Keratinocyte (primary cell): ENCODE measurements at places on chromosomes 12 and 14.

- no peak for DNase-seq
Observed at GRCh38 chr12:120321382-120322202, 6.0 kb downstream of the PLA2G1B start.

DNA sequence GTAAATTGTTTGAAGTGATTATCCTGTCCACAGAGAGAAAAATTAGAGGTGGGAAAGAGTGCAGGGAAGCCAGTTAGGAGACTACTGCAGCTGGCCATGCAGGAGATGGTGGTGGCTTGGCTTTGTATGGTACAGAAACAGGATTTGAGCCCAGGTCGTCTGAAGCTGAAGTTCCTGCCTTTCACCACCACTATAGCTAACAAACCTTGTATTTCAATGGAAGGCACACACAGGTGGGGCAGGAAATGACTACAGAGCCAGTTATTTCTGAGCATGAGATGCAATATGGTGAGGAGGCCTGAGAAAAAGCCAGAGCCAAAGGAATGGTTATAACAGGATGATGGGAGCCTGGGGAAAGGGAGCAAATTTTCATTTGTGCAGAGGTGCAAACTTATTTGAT, 103.9 kb downstream of the BTG1 start:
- no peak for DNase-seq

- DNase-seq: no peak
Observed at GRCh38 chr12:122042910-122043309, 21.2 kb downstream of the BCL7A start.

- DNase-seq: no peak
Observed at GRCh38 chr14:105532735-105533141, 6.4 kb downstream of the TMEM121 start.

- no peak for DNase-seq
Observed at GRCh38 chr12:76719171-76720041, 44.5 kb upstream of the ZDHHC17 start.

DNA sequence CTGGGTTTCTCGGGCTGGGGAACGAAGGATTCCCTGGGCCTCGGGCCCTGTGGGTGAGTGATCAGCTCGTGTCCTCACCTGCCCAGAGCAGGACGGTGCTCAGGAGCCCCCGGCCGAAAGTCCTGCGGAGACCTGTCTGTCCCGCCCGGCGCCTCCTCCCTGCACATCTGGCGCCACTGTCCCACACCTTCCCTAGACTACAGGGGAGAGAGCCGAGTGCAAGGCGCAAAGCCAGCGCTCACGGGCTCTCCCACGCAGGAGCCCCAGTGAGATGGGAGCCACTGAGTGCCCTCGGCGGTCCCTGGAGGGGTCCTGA, 13.1 kb upstream of the TEX22 start:
- no peak for DNase-seq

- no peak for DNase-seq
Observed at GRCh38 chr12:112599871-112600270, 181.1 kb downstream of the PTPN11 start.

- no peak for DNase-seq
Observed at GRCh38 chr14:39762576-39763401, 330.6 kb upstream of the FBXO33 start.

GRCh38 chr14:59187802-59188460, 536 bp upstream of the DAAM1 start:
- no peak for DNase-seq

DNA sequence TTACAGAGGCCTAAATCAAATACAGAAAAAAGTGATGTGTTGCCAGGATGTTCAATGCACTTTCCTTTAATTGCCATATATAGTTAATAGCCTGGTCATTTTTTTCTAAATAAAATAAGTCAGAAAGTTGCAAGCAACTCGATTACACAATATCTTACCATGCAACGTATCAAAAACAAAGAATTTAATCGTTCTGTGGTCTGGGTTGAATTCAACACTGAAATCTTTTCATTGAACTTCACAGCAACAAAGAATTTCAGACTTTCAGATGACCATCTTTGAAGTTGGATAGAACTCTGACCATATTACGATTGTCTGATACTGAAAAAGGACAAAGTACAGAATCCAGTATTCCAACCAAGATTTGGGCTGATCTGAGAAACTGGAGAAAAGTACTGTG, 231.9 kb downstream of the SLC25A21 start:
- no peak for DNase-seq

DNA sequence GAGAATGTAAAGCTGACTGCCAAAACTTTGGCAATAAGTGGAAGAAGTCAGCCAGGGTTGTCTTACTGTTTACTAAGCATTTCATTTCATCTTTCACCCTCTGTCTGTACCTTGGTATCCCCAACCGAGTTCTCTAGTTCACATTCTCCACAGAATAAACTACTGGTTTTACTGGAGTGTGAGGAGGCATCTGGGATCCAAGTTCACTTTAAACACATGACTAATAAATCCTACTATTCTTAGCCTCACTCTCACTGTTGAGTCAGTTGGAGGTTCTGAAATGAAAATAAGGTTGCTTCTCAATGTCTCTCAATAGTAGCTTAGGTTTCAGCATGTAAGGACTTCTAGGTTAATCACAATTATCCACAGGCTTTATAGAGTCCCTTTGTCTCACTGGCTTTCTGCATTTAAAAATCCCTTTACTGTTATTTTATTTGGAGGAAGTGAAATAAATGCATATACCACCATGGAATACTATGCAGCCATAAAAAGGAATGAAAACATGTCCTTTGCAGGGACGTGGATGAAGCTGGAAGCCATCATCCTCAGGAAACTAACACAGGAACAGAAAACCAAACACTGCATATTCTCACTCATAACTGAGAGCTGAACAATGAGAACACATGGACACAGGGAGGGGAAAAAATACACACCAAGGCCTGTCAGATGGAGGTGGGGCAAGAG, 95.8 kb downstream of the EPS8 start:
- DNase-seq: no peak

GRCh38 chr12:31518680-31519227, 72.2 kb downstream of the DENND5B start:
- DNase-seq: peak; percentile 78

- no peak for DNase-seq
Observed at GRCh38 chr12:108423486-108423885, 84.4 kb upstream of the CMKLR1 start.

DNA sequence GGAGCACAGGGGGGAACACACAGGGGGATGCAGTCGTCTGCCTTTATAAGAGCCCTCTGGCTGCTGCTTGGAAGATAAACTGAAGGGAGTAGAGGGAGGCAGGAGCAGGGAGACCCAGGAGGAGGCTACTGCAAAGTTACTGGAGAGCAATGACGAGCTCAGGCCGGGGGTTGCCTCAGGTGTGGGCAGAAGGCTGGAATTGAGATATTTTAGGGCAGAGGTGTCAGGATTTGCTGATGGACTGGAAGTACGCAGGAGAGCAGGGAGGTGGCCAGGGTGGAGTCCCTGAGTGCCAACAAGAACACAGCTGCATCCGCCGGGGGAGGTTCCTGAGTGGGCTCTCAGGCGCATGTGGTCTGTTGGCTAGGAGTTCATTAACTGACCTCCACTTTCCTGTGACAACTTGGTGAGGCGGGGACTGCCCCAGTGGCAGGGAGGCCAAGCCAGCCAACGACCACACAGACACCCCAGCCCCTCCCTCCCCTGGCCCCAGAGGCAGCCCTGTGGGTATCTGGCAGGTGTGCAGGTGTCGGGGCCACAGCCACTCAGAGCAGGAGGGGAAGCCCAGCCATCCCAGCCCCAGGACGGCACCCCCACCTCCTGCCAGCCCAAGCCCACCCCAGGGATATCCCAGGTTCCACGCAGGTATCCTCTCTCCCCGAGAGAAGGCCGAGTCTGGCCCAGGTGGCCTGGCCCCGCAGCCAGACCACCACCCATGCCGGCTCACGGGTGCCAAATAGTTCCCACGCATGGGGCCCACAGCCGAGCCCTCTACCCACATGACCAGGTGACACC, 85.4 kb downstream of the NCOR2 start:
- no peak for DNase-seq

GRCh38 chr14:39145266-39145966, 24.7 kb downstream of the TRAPPC6B start:
- DNase-seq: no peak

DNA sequence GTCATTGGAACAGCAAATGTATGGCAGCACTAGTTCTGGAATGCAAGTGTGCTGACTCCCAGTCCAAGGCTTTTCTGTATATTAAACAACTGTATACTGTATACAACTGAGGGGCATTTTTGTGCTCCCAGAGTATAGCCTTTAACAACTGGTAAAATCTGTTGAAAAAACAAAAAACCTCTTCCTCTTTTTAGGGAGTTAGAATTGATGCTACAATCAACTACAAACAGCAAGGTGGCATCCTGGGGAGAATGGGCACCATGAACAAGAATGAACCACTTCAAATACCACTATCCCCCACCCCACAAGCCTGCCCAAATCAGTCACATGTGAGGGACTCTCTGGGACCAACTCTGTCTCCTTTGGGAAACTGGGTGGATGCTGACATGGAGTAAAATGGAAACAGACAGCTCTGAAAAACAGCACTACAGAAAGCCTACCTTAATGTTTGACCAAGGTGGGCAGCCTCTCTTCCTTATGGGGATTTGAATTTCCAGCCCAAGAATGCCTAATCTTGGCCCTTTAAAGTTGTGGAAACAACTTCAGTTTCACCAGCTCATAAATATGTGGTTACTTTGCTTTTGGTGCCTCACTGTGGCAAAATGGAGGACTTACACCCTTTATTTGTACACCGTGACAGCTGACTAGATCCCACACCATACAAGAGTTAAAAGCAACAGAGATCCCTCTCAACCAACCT, 7.5 kb downstream of the VTI1B start:
- no peak for DNase-seq

- no peak for DNase-seq
Observed at GRCh38 chr14:49479432-49479831, 106.7 kb downstream of the RPS29 start.

GRCh38 chr14:64569138-64569631, 19.4 kb downstream of the PPP1R36 start:
- peak; percentile 13 for DNase-seq

DNA sequence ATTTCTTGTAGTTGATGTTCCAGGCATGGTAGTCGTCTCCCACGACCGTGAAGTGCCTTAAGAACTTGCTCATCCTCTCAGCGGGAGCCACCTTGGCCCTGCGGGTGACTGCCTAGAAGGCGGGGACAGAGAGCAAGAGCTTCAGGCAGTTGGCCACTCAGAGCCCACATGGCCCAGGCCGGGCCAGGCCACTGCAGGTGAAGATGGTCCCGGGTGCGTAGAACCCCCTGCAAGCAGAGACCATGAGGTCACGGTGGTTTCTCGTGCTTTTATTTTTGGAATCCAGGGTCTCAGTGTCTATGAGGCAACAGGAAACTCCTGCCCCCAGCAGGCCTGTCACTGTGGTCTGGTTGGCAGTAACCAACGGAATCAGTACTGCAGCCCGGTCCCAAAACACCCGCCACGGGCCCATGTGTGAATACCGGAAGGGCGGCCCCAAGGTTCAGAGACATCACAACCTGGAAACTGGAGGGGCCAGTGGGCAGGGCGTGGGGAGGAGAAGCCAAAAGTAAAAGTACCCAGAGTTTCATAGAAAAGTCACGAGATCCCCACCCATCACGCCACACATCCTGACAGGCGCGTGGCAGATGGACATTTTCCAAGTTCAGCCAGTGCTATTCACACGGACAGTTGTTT, 27.5 kb downstream of the HVCN1 start:
- no peak for DNase-seq

- no peak for DNase-seq
Observed at GRCh38 chr12:12210983-12211382, 55.9 kb downstream of the LRP6 start.

DNA sequence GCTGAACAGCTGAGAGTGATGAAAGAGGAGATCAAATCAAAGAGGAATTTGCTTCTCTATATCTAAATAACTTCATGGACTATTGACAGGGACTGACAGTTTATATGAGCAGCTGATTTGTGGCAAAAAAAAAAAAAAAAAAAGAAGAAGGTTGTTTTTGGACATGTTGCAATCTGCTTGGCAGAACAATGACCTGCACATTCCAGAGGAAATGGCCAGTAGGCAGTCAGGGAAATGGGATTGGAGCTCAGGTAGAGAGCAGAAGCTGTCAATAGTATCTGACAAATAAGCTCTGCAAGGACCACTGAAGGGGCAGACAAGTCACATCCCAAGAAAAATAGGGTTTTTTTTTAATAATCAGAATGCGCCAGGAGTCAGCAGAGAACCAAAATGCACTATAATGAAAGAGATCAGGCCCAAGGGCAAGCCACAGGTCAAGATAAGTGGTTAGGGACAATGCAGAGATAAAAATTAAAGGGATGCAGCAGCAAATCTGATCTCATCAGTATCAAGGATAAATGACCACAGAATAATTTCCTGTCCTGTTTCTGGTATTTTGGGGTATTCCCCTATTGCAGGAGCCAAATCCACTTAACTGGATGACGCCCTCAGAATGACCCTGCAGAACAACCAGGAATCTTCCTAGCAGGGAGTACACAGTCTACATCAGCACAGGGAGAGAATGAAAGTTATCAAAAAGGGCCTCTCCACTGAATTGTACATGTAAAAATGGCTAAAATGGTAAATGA, 22.6 kb upstream of the DUSP16 start:
- no peak for DNase-seq

DNA sequence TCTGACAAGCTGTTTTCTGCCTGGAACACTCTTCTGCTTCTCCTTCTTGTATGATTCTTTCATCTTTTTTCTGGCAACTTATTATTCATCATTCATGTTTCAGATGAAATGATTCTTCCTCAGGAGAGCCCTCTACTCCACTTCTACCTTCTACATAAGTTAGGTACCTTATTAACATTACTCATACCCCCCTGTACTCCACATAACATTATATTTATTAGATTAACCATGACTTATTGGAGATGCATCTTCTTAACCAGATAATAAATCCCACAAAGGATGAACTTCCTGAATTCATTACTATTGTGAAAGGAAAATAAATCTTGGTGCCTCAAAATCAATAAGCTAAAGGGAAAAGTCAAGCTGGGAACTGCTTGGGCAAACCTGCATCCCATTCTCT, 1636.5 kb upstream of the FLRT2 start:
- no peak for DNase-seq

DNA sequence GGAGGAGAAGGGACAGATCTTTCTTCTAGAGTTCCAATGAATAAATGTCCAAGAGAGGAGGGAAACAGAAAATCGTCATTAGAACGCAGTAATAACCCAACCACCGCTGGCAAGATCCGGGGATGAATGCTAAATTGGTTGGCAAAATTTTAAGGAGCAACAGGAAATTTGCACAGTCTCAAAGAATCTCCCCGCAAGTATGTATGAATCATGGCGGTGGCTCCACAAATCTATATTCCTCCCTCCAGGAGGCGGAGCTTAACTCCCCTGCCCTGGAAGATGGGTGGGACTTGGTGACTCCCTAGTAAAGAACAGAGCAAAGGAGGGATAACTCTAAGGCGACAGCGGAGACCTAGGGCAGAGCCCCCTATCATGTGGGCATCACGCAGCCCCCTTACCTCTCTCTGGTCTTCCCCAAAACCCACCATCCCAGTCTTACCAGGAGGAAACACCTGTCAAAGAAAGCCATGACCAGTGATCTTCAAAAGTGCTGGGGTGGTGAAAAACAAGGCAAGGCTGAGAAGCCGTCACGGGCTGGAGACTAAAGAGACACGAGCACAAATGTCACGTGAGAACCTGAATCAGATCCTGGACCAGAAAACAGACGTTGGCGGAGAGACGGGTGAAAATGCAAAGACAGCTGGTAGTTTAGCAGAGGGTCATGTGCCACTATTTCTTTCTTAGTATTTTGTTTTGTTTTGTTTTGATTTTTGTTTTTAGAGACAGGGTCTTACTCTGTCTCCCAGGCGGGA, 125.8 kb downstream of the NCOR2 start:
- no peak for DNase-seq
